ENCODE measurements at places on chromosomes 4 and X.
A peak's percentile ranks its signal among the peaks of the same experiment; 100 is the strongest.

- DNase-seq = no peak
Observed at GRCh38 chrX:134026565-134027311, 41.3 kb upstream of the GPC3 start.

- DNase-seq = no peak
Observed at GRCh38 chrX:39823424-39823823, 274.3 kb downstream of the BCOR start.

DNA sequence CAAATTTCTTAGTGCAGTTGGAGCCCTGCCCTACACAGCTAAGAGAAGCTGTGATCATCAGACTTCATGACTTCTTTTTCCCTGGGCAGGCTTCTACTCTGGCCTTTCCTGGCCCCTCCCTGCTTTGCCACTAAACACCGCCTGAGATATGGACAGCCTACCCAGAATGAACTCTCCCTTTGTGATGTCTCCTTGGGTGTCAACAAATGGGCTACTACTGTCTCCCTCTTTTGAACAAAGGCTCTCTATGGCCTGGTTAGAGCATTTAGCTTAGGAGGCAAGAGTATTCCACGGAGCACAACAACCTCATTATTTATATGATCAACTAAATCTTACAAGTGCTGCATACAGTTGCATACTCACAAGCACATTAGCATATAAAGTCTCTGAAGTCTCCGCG, 127.6 kb upstream of the HCCS start:
- no peak for DNase-seq

DNA sequence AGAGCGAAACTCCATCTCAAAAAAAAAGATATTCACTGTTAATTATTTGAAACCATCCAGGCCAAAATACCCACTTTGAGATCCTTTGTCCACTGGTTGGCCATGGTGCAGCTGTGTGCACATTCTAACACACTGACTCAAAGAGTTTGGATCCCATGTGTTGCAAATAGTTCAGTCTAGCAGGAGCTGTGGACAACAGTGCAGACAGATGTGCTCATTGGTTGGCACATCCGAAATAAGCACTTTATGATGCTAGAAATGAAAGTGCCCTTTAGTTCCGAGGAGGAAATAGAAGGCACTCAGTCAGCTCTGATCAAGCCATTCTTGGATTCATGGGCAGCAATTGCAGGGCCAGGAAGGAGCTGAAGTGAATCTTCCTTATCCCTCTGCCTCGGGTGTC, 63.0 kb upstream of the TMEM150C start:
- DNase-seq = no peak

DNA sequence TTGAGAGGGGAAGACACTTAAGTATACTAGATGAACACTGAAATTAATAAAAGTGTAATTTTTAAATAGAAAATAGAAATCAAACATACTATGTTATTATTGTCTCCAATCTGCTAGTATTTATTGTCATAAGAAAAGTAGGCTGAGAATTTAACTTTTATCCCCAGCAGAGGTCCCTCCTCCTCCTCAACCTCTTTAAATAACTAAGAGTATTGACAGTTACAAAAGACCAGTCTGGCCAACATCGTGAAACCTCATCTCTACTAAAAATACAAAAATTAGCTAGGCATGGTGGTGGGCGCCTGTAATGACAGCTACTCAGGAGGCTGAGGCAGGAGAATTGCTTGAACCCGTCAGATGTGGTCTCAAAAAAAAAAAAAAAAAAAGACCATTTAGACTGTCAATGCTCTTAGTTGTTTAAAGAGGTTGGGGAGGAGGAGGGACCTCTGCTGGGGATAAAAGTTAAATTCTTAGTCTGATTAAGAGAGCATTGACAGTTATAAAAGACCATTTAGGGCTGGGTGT, 4.2 kb downstream of the SLC30A9 start:
- no peak for DNase-seq

DNA sequence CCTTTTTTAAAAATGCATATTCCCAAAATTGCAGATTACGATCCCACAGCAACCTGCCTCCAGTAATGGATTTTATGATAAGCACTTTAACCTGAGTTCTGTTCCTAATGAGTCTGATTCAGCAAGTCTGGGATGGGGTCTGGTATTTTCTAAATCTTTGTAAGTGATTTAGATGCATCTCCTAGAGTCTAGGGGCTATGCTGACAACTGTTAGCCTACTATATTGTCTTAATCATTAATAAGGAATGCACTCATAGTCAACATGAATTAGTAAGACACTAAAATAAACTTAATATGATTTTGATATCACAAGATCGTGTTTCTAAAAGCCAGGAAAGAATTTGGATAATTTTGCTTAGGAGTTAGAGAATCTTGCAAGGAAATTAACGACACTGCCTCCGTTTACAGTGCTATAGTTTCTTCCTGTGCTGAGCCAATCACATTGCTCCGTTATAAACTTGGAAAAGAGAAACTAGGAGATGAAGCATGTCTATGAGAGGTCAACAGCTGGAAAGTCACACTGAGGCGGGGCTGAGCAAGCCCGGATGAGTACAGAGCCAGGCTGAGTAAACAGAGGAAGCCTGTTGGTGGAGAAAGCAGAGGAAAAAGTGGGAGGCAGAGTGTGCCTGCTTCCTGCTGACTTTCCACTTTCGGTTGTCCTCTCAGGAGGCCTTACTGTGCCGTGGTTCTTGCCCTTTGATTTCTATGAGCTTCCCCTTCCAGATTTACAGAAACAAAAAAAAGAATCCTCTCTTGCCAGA, 5.4 kb downstream of the SCARB2 start:
- DNase-seq = peak; percentile 92

DNA sequence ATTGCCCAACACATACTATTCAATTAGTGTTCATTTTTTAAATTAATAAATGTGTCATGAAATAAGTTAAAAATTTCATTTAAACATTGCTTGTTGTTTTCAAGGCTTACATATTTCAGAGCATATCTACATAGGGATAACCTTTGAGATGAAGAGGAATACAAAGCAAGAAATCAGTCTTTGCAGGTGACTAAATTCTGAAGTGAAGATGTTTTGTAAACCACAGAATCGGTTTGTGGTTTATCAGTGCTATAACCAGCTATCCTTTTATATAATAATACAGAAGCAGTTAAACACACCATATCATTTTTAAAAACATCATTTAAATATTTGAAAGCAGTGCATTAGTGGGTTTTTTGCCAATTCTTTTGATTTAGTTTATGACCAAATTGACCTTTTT, 26.9 kb downstream of the FAM241A start:
- no peak for DNase-seq

DNA sequence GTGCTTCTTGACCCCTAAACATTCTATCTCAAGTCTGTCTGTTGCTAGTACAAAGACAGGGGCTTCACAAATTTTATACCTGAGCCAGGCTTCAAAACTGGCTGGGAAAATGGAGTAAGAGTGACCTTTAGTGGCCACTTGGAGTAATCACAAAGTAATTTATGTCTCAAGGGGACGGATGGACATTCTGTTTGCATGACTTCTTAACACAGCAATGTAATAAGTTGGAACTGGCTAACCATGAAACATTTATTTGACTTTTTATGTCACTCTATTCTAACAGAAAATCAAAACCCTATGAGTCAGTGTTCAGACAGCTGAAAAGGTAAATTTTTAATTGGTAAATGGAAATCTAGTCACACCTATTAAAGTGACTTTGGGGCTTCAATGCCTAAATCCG, 600.6 kb downstream of the ANKRD50 start:
- peak; percentile 31 for DNase-seq
